ENCODE measurements at places on chromosomes 2 and 18. TPM values are rescaled to one million over a fixed set of nuclear protein-coding genes. Genes with fewer than 3 reads are reported as not detected.

- no peak for DNase-seq
- H3K27me3 ChIP-seq: no peaks in the 10 kb centered on the region
- H3K4me3 ChIP-seq: no peak overlapping the region
- H3K27ac ChIP-seq: no peak overlapping the region
These were observed 143.6 kb upstream of the PXDN start for GRCh38 chr2:1887915-1888314.

DNA sequence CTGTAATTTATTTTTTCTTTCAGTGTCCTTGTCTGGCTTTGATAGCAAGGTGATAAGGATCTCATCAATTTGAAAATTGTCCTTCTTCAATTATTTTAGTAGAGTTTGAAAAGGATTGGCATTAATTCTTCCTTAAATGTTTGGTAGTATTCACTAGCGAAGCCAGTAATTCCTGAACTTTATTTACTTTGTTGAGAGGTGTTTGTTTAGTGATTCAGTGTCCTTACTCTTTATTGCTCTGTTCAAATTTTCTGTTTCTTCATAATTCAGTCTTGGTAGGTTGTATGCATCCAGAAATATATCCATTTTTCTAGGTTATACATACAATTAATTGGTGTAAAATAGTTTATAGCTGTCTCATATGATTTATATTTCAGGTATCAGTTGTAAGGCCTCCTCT, 676.7 kb upstream of the POU3F3 start:
- H3K27me3 ChIP-seq: no peaks in the 10 kb centered on the region
- H3K4me3 ChIP-seq: no peak overlapping the region
- DNase-seq: no peak
- H3K27ac ChIP-seq: no peak overlapping the region
- H3K36me3 ChIP-seq: no peaks in the 10 kb centered on the region
- no peaks in the 10 kb centered on the region for H3K4me1 ChIP-seq

- no peaks in the 10 kb centered on the region for H3K27me3 ChIP-seq
- no peak overlapping the region for H3K27ac ChIP-seq
- no peaks in the 10 kb centered on the region for H3K36me3 ChIP-seq
- no peak overlapping the region for H3K4me3 ChIP-seq
- no peaks in the 10 kb centered on the region for H3K4me1 ChIP-seq
These were observed 7.8 kb downstream of the LOXHD1 start for GRCh38 chr18:46649071-46649862.

GRCh38 chr2:46650556-46651001, 171.2 kb downstream of the TMEM247 start:
- H3K27ac ChIP-seq: no peak overlapping the region
- no peak overlapping the region for H3K4me3 ChIP-seq
- no peaks in the 10 kb centered on the region for H3K36me3 ChIP-seq
- no peaks in the 10 kb centered on the region for H3K27me3 ChIP-seq
- H3K4me1 ChIP-seq: no peaks in the 10 kb centered on the region
- peak; percentile 45 for DNase-seq

The CLEC4F gene
- polyA plus RNA-seq: 0.56 TPM

GRCh38 chr2:168234407-168235085, 12.8 kb downstream of the STK39 start:
- no peaks in the 10 kb centered on the region for H3K4me1 ChIP-seq
- H3K27me3 ChIP-seq: no peaks in the 10 kb centered on the region
- no peaks in the 10 kb centered on the region for H3K36me3 ChIP-seq
- no peak for DNase-seq
- H3K4me3 ChIP-seq: no peak overlapping the region
- H3K27ac ChIP-seq: no peak overlapping the region

The SLC14A1 gene
- 0.49 TPM for polyA plus RNA-seq

DNA sequence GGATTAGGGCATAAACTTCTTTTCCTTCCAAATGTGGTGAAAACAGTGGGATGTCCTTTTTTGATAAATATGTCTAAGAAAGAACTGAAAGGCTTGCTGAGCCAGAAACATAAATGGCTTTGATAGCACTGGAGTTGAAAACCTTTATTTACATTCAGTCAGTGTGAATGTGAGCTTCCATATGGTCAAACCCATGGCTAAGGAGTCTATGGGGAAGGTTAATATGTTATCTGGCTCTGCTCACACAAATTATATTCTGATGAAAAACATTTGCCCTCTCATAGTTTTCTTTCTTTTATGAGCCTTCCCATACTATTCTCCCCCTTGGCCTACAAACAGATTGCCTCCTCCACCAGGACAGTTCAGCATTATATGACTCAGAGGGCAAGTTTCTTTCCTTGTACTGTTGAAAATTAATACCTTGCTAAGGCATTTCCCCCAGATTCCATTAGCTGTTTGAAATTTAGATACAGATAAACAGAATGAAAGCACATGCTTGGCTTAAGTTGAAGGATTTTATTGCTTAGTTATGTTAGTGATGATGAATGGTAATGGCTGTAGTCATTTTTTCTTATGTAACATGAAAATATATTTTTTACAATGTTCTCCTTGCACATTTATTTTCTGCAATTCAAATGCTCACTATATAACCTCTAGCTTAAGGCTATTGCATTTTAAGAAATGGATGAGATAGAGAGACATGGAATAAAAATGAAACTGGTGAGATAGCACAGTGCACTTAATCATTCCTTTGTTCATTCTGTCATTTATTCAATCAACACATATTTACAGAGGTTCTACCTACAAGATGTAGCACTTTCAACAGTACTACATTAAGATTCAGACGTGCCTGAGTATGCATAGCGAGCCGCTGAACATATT, 544.1 kb downstream of the LRRTM4 start:
- no peaks in the 10 kb centered on the region for H3K4me1 ChIP-seq
- H3K27me3 ChIP-seq: no peaks in the 10 kb centered on the region
- no peak overlapping the region for H3K27ac ChIP-seq
- H3K4me3 ChIP-seq: no peak overlapping the region
- no peaks in the 10 kb centered on the region for H3K36me3 ChIP-seq
- no peak for DNase-seq

DNA sequence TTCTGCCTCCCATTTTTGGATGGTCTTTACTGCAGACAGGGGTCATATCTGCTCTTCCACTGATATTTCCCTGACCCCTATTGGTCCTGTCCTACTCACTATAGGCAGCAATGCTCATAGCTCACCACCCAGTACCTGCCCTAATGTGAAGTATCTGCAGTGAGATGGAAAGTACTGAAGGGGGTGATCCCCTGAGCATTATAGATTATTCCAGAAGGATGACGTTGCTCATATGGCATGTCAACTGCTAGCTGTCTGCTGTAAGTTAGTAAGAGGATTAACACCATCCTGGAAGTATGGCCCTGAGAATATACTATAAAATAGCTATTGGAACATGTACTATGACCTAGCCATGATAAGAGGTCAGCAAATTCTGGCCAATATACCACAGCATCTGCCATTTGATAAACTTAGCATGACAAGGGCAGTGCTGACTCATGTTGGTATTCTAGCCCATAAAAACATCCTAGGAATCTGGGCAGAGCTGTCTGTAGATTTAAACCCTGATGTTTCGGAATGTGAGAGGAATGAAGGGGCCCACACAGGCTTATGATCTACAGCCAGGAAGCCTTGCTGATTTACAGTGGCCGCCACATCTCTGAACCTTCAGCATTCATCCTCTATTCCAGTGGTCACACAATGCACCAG, 451.4 kb downstream of the TNS1 start:
- no peak overlapping the region for H3K27ac ChIP-seq
- DNase-seq: no peak
- no peaks in the 10 kb centered on the region for H3K4me1 ChIP-seq
- H3K27me3 ChIP-seq: no peaks in the 10 kb centered on the region
- no peaks in the 10 kb centered on the region for H3K36me3 ChIP-seq

DNA sequence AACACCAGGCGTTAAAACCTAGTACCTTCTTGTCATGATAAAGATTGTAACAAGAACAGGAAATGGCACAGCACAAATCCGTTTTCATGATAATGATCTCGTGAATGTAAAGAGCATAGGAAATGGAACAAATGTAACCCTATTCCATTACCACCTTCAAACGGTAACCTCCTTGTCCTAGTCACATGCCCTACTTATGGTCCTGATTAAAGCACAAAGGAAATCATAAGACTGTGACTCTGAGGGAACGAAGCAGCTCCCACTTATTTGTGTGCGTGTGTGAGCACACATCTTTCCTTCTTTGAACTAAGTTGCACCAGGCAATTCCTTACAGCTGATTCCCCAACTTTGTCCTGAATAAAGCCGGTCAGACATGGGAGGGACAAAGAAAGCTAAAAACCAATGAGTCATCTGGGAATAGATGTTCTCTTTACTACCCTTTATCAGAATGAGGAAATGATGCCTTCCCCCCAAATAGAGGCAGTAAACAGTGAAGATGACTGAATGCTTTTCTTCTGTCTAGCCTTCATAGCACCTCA, 192.6 kb downstream of the IKZF2 start:
- H3K27me3 ChIP-seq: no peaks in the 10 kb centered on the region
- no peaks in the 10 kb centered on the region for H3K36me3 ChIP-seq
- H3K4me1 ChIP-seq: no peaks in the 10 kb centered on the region
- no peak for DNase-seq
- no peak overlapping the region for H3K27ac ChIP-seq

The CPO gene
- polyA plus RNA-seq: 1.3 TPM

GRCh38 chr2:233418761-233419546, 64.7 kb downstream of the DGKD start:
- H3K36me3 ChIP-seq: no peaks in the 10 kb centered on the region
- H3K27me3 ChIP-seq: no peaks in the 10 kb centered on the region
- DNase-seq: no peak
- H3K4me3 ChIP-seq: no peak overlapping the region
- H3K27ac ChIP-seq: no peak overlapping the region
- peaks cover 14% of the 10 kb centered on the region for H3K4me1 ChIP-seq

GRCh38 chr2:69224512-69224837, 162.6 kb downstream of the GFPT1 start:
- no peak overlapping the region for H3K27ac ChIP-seq
- no peaks in the 10 kb centered on the region for H3K36me3 ChIP-seq
- no peak for DNase-seq
- no peaks in the 10 kb centered on the region for H3K27me3 ChIP-seq

- H3K4me1 ChIP-seq: no peaks in the 10 kb centered on the region
- H3K27me3 ChIP-seq: no peaks in the 10 kb centered on the region
- no peak overlapping the region for H3K4me3 ChIP-seq
- H3K36me3 ChIP-seq: no peaks in the 10 kb centered on the region
- no peak overlapping the region for H3K27ac ChIP-seq
These were observed 7.0 kb upstream of the NXPH2 start for GRCh38 chr2:138787053-138787666.

The ANKRD53 gene
- 7.8 TPM for polyA plus RNA-seq

DNA sequence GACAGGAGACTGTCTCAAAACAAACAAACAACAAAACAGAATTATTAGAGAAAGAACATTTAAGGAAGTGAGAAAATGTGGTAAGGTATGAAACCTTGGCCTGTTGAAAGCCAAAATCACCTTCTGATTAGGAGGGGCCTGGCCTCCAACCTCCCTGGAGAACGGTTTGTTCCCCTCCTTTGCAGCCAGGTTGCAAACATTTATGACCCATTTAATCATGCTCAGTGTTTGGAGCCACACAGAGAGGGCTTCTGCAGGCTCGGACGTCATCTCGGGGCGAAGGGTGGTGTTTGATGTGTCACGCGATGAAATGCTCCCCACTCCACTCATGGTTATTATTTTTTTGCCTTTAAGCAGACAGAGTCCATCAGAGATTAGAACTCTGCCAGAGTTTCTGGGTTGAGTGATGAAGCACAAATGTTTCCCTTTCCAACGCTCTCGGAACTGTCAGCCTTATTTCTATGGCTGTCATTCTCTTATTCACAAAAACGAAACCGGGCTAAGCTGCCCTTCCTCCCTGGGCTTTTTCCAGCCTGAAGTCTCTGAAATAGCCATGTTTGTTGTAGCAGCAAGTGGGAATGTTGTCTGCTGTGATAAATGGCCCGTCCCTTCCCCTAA, 33.6 kb upstream of the ROCK2 start:
- H3K27ac ChIP-seq: peak overlapping the region; percentile 51
- no peaks in the 10 kb centered on the region for H3K4me1 ChIP-seq
- DNase-seq: no peak
- H3K27me3 ChIP-seq: no peaks in the 10 kb centered on the region
- no peak overlapping the region for H3K4me3 ChIP-seq

The CCDC74A gene
- polyA plus RNA-seq: 10.6 TPM

The KIF1A gene
- polyA plus RNA-seq: 62.9 TPM

- peak; percentile 87 for DNase-seq
- H3K4me1 ChIP-seq: peaks cover 12% of the 10 kb centered on the region
- no peak overlapping the region for H3K4me3 ChIP-seq
- no peaks in the 10 kb centered on the region for H3K36me3 ChIP-seq
- no peaks in the 10 kb centered on the region for H3K27me3 ChIP-seq
These were observed 103.5 kb upstream of the CTDP1 start for GRCh38 chr18:79575891-79576685.

DNA sequence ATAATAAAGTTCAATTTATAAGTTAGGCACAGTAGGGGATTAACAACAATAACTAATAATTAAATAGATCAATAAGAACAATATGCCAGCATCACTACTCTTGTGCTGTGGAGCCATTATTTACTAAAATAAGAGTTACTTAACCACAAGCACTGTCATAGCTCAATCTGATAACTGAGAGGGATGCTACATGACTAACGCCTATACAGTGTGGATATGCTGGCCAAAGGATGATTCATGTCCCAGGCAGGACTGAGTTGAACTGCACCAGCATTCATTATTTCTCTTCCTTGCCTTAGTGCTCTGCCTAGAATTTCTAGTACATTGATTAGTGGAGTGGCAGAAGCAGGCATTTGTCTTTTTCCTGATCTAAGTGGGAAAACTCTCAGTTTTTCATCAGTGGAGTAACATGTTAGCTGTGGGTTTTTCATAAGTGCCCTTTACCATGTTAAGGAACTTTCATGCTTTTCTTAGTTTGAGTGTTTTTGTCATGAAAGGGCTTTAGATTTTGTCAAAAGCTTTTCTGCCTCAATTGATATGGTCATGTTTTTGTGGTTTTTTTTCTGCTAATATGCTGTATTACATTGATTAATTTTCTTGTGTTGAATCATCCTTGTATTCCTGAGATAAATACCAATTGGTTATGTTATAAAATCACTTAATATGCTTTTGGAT, 21.7 kb downstream of the KIAA1328 start:
- H3K27me3 ChIP-seq: no peaks in the 10 kb centered on the region
- no peak overlapping the region for H3K4me3 ChIP-seq
- DNase-seq: no peak
- no peaks in the 10 kb centered on the region for H3K36me3 ChIP-seq

DNA sequence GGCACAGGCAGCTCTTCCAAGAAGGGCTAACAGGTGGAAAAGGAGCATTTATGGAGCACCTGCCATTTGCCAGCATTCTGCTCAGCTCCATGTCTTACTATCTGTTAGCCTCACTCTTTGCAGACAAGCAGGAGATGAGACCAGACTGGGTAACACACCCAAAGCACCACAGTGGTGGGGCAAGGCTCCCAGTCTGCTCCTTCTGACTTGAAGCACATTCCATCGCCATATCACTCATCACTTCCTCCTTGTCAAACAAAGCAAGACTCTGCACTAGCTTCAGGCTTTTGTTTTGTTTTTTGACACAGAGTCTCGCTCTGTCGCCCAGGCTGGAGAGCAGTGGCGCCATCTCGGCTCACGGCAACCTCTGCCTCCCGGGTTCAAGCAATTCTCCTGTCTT, 182.8 kb downstream of the MGAT5 start:
- peaks cover 36% of the 10 kb centered on the region for H3K4me1 ChIP-seq
- no peak overlapping the region for H3K4me3 ChIP-seq
- DNase-seq: no peak
- no peaks in the 10 kb centered on the region for H3K27me3 ChIP-seq
- peak overlapping the region; percentile 8 for H3K27ac ChIP-seq
